NCI-H1417 (cell line): ENCODE measurements at places on chromosomes 7 and 10.

DNA sequence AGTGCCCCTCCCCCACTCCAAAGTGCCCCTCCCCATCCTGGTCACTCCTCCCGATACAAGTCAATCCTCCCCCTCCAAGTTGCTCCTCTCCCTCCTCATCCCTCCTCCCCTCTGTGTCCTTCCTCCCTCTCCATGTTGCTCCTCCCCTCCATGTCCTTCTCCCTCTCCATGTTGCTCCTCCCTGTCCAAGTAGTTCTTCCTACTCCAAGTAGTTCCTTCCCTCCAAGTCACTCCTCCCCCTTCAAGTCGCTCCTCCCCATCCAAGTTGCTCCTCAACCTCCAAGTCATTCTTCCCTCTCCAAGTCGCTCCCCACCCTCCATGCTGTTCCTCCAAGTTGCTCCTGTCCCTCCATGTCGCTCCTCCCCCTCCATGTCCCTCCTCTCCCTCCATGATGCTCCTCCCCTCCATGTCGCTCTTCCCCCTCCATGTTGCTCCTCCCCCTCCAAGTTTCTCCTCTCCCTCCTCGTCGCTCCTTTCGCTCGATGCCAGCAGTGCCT, 8.6 kb upstream of the WBP1L start:
- DNase-seq = no peak

DNA sequence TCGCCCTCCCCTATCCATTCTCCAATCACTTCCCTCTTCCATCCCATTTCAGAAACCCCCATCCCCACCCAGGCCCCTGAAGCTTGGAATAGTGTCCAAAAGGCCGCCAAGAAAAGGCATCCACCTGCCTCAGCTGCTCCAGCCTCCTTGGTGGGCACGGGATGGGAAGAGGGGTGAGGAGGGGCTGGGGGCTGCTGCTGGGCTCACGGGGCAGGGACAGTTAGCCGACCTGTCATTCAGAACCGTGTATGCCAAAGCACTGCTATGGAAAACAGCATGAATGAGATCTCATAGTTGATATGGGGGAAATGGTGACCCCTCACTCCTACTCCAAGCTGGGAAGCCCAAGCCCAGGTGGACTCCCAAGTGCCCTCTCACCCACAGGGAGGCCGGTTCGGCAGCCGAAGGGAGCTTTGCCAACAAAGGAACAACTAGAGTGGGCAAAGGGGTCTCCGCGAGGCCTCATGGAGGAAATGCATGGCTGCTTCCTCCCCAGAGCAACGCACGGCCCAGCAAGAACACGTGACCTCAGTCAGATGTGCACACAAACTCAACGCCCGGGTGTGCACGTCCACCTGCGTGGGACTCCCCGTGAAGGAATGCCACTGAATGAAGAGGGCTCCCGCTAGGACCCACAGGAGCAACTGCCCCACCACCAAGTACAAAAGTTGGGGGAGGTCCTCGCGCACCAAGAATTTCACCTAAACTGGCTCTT, 52.5 kb downstream of the EBF3 start:
- no peak for DNase-seq

DNA sequence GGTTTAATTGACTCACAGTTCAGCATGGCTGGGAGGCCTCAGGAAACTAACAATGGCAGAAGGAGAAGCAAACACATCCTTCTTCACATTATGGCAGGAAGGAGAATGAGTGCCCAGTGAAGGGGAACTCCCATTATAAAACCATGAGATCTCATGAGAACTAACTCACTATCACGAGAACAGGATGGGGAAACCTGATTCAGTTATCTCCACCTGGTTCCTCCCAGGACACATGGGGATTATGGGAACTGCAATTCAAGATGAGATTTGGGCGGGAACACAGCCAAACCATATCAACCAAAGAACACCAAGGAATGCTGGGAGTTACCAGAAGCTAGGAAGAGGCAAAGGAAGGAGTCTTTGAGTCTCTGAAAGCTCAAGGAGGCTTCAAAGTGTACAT, 94.3 kb downstream of the IPMK start:
- DNase-seq = no peak

GRCh38 chr10:17216217-17216900, 11.7 kb upstream of the VIM start:
- DNase-seq = no peak

- no peak for DNase-seq
Observed at GRCh38 chr10:3195726-3196125, 23.1 kb upstream of the PITRM1 start.
